Stimulated activated CD8-positive, alpha-beta memory T cell treated with anti-CD3 and anti-CD28 coated beads, Interleukin-4, amount 100 ng/mL, for 48 hours (primary cell): ENCODE measurements at places on chromosomes 12 and 14.

- no peak for DNase-seq
Measured at GRCh38 chr12:5008661-5009060, 35.0 kb upstream of the KCNA5 start.

DNA sequence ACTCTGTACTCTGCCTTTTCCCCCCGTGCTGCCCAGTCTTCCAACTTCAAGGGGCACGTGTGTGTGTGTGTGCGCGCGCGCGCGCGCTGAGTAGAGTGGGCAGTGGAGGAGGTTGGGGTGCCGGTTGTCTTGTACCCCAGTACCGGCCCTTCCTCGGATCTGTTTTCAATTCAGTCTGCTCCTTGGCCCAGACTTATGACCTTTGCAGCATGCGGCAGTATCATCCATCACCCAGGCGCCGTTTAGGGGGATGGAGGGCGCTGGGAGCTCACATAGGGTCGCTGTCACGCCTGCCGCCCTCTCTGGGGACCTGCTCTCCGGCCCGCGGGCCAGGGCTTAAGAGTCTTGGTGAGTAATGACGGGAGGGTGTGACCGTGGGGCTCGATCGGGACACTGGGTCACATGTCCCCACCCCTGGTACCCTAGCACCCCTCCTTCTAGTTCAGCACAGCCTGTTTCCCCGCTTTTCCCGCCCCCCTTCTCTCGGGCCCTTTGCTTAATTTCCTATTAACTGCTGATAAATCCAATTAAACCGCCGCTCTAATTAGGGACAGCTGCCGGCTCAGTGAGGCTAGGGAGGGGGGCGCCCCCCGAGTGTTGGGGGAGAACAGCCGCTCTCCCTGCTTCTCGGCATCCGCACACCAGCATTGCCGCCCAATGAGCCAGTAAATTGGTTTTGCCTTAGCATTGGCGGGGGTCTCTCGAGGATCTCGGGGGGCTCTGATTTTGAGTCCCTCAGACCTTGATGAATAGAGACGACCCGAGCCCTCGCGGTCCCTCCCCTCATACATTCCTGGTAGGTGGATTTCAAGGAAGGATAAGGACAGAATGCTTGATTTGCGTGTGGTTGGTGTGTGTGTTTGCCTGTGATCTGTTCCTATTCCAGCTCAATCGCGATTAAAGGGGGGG, 9.3 kb downstream of the STAC3 start:
- no peak for DNase-seq

DNA sequence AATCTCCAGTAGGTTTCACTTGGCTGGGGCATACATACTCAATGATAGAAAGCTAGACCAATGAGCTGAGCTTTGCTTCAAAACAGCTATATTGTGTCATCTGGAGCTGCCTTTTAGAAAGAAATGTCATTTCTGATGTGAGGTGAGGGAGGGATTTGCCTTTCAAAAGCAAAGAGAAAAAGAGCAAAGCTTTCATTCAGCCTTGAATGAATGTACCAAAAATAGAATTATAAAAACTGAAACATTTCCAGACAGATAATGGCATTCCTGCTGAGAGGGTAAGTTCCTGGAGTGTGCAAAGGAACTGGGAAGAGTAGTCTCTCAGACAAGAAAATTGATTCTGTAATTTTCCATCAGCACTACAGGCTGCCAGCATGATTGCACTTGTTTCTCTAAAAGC, 710.0 kb downstream of the LRFN5 start:
- no peak for DNase-seq

DNA sequence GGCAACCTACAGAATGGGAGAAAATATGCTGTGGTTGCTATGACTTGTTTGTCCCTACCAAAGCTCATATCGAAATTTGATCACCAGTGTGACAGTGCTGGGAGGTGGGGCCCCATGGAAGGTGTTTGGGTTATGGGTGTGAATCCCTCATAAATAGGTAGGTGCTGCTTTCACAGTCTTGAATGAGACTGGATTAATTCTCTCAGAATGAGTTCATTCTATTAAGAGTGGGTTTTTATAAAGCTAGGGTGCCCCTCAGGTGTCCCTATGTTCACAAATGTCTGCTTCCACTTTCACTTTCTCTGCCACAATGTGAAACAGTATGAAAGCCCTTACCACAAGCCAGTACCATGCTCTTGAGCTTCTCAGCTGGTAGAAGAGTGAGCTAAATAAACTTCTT, 133.5 kb downstream of the CPNE8 start:
- DNase-seq = peak; percentile 28

- no peak for DNase-seq
Measured at GRCh38 chr12:130816097-130816496, 23.0 kb downstream of the STX2 start.

- no peak for DNase-seq
Measured at GRCh38 chr14:99531251-99532096, 50.3 kb downstream of the CCNK start.

DNA sequence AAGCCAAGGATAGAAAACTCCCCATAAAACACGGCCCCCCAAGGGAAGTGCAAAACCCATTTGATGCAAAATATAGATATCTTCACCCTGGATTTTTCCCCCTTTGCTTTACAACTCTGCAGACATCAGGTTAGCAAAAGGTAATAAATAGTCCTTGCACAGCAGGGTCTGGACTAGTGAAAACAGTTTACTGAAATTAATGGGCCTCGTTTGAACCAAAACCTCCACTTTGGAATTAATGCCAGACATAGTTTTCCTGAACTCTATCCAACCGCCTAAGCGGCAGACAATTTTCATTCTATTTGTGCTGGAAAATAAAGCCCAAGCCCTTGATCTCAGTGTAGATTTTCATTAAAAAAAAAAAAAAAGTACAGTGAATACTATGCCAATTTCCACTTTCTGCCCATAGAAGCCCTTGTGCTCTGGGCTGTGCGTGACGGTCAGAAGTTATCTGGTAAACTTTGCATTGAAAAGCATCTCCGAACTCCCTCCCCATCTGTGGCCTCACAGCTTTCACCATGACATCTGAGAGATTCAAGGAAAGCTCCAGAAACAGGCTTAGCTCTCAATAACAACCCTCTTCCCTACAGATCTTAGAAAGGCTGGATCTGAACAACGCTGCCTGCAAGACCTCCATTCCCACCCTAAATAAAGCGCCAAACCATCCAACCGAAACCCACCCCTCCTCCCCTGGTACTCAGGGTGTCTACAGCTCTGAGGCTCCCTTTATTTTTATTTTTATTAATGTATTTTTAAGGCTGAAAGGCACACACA, 11.0 kb upstream of the IRF2BPL start:
- no peak for DNase-seq

- no peak for DNase-seq
Measured at GRCh38 chr12:120485961-120486881, 9.7 kb upstream of the DYNLL1 start.

DNA sequence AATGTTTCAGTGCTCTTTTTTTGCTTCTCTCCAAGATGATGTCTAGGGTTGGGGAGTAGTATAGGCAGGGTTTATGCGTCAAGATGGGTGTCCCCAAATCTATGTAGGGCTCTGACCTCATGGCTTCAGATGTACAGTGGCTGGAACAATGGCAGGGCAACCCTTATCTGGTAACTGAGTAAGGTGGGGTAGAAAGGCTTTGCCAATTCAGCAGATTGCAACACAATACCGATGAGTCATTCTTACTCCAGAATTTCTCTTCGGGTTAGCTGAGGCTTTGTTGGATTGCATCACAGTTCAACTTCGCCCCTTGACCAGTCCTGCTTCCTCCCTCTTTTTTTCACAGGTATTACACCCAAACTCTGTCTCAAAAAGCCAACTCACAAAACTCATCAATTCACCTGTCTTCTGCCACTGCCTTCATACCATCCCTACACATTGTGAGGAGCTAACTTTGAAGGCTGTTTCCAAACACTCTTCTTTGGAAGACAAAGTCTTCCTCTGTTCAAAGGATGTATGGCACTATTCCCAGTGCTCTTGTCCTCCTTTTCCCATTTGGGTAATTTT, 190.2 kb upstream of the CNOT2 start:
- no peak for DNase-seq

GRCh38 chr12:123140676-123141614, 9.9 kb downstream of the PITPNM2 start:
- DNase-seq = no peak

GRCh38 chr12:3341594-3341993, 149.4 kb upstream of the PRMT8 start:
- DNase-seq = no peak

DNA sequence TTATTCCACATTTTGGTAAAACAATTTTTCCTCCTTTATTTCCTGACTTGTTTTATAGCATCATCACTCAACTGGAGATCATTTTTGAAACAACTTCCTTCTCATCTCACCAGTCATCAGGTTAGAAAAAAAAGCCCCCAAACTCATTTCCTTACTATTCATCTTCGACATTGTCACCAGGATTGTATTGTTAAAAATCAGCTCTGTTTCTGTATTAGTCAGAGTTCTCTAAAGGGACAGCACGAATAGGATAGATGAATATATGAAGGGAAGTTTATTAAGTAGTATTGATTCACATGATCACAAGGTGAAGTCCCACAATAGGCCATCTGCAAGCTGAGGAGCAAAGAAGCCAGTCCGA, 392.6 kb downstream of the FUT8 start:
- DNase-seq = no peak

DNA sequence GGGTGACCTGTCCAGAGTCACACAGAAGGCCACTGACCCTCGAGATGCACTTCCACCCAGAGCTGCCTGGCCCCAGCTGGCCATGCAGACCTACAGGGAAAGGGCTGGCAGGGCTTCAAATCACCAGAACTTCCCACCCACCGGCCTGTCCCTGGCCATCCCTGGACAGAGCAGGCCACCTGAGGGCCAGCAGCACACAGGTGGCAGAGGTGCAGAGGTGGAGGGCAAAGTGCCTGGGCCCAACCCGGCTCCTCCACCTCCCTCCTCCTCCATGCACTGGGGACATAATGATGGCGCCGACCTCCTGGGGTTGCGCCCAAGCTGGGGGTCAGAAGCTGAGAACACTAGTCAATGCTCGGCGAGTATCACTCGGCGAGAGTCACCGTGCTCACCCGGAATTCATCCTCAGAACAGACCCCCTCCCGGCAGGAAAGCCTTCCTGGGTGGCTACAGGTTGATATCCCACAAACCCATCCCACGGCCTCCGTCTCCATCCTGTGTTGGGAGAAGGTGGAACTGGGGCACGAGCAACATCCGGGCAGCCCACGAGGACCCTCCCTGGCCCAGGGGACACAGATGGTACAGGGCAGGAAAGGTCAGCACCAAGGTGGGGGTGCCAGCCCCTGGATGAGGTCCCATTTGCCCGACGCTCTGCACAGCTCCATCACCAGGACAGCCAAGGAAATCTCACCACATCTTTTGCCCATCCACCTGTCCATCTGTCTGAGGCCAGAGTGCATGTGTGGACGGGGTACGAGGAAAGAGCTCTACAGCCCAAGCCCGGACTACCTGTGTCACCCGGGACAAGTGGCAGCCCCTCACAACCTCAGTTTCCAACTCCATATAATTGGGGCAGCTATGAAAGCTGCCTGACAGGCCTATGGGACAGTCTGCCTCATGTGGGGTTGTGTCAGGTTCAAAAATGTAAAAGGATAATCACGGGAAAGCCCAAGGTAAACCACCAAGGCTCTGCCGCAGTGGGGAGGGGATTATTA, 10.8 kb downstream of the BEGAIN start:
- no peak for DNase-seq

DNA sequence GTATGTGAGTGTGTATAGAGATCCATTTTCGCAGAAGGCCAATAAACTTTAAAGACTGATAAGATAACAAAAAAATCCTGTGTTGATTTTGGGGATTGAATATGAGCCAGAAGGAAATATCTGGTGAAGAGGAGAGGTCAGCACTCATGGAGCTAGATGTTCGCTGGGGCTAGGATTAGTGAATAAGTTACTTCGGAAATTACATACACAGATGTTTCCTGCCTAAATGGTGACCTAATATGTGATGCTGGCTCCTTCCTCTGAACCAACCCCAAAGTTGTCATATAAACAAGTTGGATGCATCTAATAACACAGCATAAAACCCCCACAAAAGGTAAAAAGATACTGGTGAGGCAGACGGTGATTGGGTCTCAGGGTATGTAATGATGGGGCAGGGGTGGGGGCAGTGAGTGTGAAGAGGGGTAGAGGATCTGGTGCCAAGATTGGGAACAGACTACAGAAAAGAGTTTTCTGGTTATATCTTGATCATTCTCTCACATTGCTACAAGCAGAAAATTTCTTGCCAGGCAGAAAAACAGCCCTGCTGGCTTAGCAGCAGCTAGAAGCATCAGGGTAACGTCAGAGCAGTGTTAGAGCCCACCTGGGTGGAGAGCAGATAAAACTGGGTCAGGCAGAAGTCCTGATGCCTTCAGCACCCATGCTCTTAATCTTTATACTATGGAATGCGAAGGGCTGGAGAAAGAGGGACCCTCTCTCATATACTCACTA, 140.4 kb upstream of the GZMB start:
- DNase-seq = no peak

DNA sequence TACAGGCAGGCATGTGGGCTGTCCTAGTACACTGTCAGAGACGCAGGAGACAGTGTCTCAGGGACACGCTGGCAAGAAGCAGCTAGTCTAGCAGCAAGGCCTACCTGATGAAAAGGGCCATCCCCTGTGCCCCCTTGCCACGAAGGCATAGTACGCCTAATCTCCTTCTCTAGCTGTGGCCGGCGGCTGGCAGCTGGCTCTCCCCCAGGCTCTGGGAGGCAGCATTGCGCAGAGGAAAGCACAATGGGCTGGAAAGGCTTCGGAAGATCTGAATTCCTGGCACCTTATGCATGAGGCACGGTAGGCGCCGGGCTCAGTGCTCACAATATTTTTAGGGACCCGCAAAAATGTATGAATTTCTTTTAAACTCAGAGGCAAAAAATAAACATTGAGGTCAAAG, 16.0 kb upstream of the PLEKHH1 start:
- DNase-seq = no peak

DNA sequence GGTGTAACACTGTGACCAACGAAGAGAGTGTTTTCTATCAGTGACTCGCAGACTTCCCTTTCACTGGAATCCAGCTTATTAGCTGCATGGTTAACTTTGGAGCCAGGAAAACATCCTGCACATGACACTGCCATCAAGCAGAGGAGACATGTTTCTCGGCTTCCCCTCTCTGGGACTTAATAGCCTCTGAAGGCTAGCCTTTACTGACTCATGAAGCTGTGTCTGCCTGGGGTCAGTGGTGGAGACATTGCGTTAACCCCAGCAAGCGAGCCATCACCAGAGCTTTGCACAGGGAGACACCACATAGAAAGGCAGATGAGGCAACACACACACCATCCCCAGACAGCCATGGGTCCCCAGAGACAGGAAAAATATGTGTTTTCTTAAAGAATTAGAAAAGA, 126.9 kb upstream of the PRICKLE1 start:
- no peak for DNase-seq

DNA sequence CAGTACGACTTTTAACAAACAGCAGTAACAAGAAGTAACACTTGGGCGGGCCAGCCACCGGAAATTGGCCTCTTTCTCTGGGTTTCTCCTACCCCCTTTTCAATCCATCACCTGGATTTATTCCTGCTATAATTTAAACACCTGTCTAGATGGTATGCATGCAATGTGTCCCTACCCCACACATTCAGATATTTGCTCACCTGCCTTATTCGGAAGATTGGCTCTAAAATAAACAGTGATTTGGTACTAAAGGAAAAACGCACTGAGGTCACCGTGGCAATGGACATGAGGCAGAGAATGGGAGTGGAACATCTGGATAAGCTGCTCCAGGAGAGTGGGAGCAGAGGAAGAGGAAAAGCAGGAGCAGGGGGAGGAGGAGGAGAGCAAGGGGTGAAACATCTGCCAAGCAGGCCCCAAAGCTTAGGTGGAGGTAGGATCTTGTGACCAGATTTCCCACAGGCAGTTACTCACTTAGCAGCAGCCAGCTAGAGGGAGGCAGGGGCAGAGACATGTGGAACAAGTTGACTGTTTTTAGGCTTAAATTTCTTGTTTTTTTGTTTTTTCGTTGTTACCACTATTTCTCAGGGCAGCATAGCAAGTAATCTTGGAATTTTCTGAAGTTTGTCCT, 150.9 kb downstream of the TTLL5 start:
- no peak for DNase-seq
